K562 (cell line): ENCODE measurements at places on chromosomes 16 and 17. TPM values are rescaled to one million over a fixed set of nuclear protein-coding genes. Genes with fewer than 3 reads are reported as not detected.
A peak's percentile ranks its signal among the peaks of the same experiment; 100 is the strongest.

- H3K27ac ChIP-seq, result no peak overlapping the region
- H3K4me3 ChIP-seq, result no peak overlapping the region
- H3K27me3 ChIP-seq, result no peaks in the 10 kb centered on the region
- no peaks in the 10 kb centered on the region for H3K36me3 ChIP-seq
- peak; percentile 46 for DNase-seq
- H3K4me1 ChIP-seq, result peaks cover 73% of the 10 kb centered on the region
Measured at GRCh38 chr16:89924297-89924924, 1.3 kb downstream of the TUBB3 start.

GRCh38 chr16:84226026-84226425 is 13.8 kb downstream of the KCNG4 start:
- peaks cover 13% of the 10 kb centered on the region for H3K4me1 ChIP-seq
- DNase-seq, result no peak
- no peak overlapping the region for H3K4me3 ChIP-seq
- H3K36me3 ChIP-seq, result no peaks in the 10 kb centered on the region
- no peak overlapping the region for H3K27ac ChIP-seq
- peaks cover 41% of the 10 kb centered on the region for H3K27me3 ChIP-seq

DNA sequence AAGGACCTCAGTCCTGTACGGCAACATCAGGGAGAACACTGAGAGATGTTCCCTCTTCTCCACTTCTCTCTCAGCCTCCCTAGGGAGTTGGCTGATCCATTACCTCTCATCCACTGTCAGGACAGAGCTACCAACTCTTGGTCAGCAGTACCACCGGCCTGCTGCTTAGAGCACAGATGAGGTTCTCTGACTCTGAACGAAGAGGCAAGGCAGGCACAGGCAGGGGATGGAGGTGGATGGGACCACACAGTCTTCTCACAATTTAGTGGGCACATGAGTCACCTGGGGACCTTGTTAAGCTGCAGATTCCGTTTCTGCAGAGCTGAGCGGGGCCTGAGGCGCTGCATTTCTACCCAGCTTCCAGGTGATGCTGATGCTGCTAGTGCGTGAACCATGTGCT is 128.6 kb upstream of the CCL2 start:
- no peaks in the 10 kb centered on the region for H3K4me1 ChIP-seq
- H3K4me3 ChIP-seq, result no peak overlapping the region

The HLF gene
- 0.05 and 1.4 TPM in 2 replicates for polyA plus RNA-seq

The C17orf50 gene
- not detected in 2 replicates for polyA plus RNA-seq
